ENCODE measurements at places on chromosomes 7 and 10. TPM values are rescaled to one million over a fixed set of nuclear protein-coding genes. Genes with fewer than 3 reads are reported as not detected.

UCMA gene
- 0.91 TPM for total RNA-seq

NYAP1 gene
- 0.52 TPM for total RNA-seq

HOGA1 gene
- total RNA-seq: 2.3 TPM

PRPF18 gene
- total RNA-seq: 39.9 TPM

ZNF22 gene
- total RNA-seq: 40.7 TPM

SAMD9L gene
- total RNA-seq: 21.4 TPM

CALHM1 gene
- not detected for total RNA-seq

TUBAL3 gene
- 0.12 TPM for total RNA-seq

DNA sequence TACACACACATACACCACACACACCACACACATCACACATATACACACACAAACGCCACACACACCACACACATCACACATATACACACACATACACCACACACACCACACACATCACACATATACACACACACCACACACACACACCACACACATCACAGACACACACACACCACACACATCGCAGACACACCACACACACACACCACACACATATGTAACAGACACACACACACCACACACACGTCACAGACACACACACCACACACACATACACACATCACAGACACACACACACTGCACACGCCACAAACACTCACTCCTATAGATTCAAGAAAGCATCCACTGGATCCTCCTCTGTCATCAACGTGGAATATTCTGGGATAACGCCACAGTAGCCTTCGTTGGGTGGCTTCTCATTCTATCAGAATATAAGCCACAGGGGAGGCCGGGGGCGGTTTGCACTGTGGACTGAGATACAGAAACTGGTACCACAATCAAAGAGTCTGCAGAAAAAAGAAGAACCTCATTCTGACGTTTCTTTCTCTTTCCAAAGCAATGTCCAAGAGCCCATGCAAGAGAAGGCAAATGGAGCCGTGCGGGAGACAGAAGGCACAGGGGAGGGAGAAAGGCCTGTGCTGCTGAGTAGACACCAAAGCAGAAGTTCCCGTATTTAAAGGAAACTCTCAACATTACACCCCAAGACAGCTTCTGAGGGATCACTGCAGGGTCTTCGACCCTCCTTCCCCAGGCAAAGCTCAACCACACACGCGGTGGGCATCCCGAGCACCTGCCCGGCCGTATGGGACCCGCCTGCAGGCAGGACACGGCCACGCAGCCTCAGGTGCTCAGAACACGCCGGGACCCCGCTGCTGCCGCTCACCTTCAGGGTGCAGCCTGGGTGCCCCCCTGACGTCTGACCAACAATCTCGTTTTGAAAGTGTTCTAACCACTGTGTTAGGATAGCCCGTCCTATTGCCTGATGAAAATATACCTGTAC lies 321.2 kb downstream of the DNAJB6 start:
- no peak for DNase-seq

GRCh38 chr10:60105295-60105695 lies 198.9 kb upstream of the CCDC6 start:
- no peak for DNase-seq

- DNase-seq: peak; percentile 59
Observed at GRCh38 chr10:3785851-3786271, 852 bp upstream of the KLF6 start.

GRCh38 chr10:30309403-30309802 lies 39.7 kb downstream of the MTPAP start:
- no peak for DNase-seq

DNA sequence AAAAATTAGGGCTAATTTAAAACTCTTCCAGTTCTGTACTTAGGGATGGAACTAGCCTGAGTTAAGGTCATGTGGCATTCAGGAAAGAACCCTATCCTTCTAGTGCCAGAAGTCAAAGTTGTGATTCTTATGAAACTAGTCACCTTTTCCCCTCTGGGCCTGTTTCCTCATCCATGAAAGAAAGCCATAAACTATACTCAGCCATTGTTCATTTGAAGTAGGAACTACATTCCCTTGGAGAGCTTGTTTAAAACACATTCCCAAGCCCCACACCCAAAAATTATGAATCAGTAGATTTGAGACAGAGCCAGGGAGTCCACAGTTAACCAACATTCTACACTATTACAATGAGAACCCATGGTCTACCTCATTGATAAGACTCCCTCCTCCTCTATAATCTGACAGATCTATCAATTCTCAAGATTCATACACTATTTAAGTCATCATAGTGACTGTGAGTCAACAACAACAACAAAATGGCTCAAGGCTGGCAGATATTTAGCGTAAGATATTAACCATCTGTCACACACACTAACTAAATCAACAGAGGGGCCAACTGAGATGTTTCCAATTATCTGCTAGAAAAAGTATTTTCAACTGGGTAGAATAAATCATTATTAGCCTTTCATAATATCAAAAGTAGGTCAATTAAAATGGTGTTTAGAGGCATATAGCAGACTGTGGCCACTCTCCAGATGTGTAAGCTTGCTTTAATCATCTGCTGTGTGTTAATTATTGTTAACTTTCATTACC lies 102.3 kb downstream of the SLC25A13 start:
- DNase-seq: peak; percentile 26

DNA sequence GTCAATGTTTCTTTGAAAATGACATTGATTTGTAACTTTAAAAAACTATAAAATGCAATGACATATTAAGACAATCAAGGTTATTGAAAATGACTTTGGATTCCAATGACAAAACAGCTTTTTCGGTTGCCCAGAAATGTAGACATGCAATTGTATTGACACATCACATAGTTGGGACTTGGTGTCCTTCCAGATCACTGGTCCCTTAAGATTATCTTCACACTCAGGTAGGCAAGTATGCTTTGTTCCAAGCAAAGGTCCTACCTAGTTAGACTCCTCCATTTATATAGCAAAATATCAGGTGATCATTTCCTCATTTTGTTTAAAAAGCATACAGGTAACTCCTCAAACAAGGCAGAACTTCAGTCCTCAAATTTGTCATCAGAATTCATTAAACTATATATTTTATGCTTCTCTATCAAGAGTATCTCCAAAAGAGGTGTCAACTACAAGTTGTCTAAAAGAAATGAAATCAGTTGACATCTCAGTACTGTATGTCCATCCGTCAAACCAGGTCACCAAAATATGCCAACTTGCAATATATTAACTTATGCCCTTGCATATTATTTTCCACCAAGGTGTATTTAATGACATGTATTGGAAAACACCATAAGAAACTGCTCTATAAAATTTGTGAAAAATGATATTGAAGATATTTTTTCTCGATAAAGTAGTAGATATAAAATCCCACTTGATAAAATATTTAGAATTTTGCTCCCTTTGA lies 64.6 kb downstream of the TSPAN12 start:
- no peak for DNase-seq

GRCh38 chr7:157693521-157694375 lies 356.9 kb downstream of the DNAJB6 start:
- DNase-seq: no peak

DNA sequence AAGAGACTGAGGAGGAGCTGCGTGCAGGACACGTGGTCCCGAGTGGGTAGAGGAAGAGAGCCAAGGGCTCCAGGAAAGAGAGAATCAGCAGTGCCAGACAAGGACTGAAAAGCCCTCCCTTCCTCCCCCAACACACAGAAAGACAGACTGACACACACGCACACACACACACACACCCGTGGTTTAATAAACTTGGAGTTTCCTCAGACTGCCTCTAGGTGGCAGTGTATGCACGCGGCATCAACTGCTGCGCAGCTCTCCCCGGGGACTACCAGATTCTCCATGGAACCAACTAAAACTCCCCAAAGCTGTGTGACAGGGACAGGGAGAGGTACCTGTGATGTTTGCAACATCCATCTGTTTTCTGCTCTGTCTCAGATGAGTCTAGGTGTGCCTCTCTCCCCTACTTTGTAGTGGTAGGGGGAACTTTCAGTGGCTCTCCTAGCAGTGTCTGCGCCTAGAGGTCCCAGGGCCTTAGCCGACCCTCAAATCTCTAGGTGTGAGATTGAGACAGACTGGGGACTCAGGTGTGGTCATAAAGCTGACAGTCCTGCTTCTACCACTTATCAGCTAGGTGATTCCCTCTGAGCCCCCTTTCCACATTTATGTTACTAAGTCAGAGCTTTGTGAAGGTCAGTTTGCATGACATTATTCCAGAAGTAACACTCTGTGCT lies 9.3 kb upstream of the TSPAN14 start:
- peak; percentile 75 for DNase-seq

DNA sequence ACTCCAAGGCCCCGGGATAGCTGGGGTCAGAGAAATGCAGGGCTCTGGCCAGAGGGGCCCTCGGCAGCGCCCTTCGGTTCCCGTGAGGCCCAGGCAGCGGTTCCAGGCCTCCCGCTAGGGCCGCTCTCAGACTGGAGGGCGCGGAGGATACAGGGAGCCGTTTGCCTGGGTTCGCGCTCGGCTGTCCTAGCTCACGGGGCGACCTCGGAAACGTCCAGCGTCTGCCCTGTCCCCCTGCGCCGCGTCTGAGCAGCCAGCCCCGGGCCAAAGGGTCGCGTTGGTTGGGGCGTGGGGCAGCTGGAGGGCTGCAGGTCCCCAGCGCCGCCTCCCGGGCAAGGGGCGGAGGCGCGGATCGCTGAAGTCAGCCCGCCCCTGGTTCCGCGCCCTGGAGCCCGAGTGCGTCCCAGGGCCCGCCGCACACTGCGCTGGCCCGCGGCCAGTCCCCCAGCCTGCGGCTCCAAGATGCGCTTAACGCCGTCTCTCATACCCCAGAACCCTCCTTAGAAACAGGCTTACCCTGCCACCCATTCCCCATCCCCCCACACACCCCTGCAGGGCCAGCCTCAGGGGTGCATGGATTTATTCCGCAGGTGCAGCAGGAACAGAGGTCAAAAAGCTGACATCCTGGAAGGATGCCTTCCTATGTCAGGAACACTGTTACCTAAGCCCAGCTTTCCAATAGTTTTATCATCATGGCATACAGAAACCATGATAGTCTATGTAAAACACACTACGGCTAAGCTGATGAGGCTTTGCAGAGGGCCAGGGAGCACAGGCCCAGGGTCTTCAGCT lies 22.1 kb upstream of the OPN4 start:
- DNase-seq: peak; percentile 64

DNA sequence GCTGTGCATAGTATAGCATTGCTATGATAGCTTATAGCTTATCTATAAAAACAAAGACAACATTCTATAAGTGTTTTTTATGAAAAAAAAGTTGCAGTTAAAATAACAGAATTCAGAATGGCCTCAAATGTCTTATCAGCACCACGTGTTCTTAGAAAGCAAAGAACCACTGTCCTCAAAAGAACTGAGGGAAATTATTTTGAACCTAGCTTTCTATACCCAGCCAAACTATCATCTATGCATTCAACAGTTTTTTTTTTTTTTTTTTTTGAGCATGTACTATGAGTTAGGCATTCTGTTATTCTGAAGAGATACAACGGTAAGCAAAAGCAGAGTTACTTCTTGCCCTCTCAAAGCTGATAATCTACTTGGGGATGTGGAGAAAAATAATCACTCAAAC lies 247.8 kb downstream of the CREB5 start:
- DNase-seq: no peak

GRCh38 chr7:21782996-21783395 lies 162.7 kb downstream of the CDCA7L start:
- DNase-seq: no peak

DNA sequence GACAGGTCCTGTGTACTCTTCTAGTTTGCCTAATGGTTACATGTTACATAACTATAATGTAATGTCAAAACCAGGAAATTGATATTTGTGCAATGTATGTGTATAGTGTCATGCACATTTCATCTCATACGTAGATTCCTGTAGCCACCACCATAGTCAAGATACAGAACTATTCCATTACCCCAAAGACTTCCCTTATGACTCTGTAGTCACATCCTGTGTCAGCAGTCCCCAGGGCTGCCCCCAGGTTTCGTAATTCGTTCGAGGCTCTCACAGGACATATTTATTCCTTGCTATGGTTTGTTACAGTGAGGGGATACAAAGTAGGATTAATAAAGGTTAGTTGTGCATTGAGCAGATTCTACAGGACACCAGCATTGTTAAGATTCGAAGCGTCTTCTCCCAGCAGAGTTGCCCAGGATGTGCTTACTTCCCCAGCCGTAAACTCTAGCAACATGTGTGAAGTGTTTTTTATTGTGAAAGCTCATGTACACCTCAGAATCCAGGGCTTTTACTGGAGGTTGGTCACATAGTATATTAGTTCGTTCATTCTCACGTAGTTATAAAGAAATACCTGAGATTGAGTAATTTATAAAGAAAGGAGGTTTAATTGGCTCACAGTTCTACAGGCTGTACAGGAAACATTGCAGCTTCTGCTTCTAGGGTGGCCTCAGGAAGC lies 18.6 kb downstream of the RABGEF1 start:
- no peak for DNase-seq

DNA sequence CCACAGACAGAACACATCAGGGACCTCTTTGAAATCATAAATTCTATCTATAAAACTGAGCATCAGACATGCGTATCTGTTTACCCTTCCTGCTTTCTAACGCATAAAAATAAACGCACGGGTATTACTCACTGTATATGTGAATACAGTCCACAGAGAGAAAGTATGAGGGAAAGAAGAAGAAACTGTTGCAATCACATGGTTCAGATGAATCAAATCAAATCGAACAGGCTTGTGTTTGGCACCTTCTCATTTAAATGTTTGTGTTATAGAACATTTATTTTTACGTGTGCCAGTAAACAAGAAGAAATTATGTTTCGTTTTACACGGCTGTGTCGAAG lies 322.0 kb downstream of the FRMD4A start:
- DNase-seq: no peak

GRCh38 chr10:3131098-3131497 lies 41.5 kb downstream of the PITRM1 start:
- DNase-seq: peak; percentile 14

DNA sequence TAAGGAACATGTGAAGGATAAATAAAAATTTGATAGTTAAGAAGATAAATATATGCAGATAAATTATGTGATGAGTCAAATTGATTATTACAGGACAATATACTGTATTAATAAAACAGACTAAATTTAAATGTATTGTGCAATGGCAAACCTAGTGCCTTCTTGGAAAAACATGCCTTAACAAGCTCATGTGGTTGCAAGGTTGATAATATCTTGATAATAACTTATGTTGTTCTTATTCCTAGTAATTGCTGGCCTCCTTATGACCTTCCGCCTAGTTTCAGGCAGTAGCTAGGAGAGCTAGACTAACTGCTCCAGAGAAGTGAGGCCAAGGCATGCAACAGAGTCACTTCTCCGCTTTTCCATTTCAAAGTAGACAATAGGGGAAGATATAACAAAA lies 7.6 kb upstream of the RAB11FIP2 start:
- no peak for DNase-seq

GRCh38 chr7:106462914-106463482 lies 178.2 kb upstream of the NAMPT start:
- DNase-seq: no peak

DNA sequence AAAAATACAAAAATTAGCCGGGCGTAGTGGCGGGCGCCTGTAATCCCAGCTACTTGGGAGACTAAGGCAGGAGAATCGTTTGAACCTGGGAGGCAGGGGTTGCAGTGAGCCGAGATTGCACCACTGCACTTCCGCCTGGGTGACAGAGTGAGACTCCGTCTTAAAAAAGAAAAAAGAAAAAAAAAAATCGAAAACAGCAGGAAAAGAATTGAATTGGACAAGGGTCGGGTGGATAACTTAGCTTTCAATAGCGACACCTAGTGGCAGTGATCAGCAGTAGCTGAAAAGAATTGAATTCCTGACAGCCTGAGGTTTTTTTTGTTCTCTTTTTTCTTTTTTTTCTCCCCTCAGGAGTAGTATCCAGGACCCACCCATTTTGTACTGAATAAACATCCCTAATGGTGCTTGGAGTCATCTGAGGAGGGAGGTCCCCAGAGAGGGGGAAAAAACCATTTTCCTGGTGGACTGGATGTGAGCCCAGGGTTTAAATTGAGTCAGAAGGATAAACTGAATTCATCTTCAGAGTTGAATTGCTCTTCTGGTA lies 55.1 kb downstream of the CYCS start:
- peak; percentile 91 for DNase-seq

Measured in lung (tissue), 17 donors.